ENCODE measurements at places on chromosomes 7 and 10.

DNA sequence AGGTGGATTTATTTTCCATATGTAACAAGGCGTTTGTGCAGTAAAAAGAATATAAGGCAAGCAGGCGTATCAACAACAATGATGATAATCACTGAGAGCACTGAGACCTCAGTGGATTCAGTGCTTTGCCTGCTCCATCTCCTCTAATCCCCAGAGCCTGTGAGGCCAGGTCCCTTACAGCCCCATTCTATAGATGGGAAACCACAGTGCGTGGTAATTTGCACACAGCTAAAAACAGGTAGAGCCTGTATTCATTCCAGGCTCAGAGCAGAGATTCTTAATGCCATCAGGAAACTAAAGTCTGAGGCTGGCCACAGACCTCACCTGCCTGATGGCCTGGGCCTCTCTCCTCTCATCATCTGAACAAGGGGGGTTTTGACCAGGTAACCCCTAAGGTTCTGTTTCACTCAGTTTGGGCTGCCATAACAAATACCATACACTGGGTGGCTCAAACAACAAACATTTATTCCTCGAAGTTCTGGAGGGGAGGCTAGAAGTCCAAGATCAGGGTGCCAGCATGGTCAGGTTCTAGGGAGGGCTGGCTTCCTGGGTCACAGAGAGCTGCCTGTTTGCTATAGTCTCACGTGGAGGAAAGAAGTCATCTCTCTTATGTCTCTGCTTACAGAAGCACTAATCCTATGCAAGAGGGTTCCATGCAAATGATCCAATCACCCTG is 10.3 kb upstream of the RASSF4 start:
- DNase-seq: no peak

DNA sequence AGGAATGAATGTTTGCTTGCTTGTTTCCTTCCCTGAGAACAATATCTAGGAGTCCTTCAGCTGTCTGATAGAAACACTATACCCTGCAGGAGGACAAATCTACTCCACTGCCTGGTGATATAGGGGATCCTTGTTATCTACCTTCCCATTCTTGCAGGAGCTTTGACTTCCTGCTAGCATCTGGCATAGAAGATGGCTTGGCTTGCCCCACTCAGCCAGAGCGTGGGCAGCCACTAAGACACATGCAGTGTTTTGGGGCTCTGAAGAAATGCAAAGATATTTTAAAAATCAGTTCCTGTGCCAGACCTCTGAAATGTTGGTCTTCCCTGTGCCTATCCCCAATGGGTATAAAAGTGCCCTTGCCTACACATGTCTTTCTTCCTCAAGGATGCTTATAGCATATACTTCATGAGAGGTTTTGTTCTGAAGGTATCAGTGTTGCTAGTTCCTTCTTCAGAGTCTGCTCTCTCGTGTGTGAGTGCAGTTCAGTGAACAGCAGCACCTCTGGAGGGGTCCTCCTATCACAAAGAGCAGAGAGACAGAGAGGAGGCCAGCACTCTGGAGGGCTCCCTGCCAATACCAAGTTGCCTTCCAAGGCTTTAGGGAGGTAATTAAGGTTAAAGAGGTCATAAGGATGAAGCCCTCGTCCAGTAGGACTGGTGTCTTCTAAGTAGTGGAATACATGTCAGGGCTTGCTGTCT is 149.1 kb upstream of the CALCR start:
- DNase-seq: no peak

DNA sequence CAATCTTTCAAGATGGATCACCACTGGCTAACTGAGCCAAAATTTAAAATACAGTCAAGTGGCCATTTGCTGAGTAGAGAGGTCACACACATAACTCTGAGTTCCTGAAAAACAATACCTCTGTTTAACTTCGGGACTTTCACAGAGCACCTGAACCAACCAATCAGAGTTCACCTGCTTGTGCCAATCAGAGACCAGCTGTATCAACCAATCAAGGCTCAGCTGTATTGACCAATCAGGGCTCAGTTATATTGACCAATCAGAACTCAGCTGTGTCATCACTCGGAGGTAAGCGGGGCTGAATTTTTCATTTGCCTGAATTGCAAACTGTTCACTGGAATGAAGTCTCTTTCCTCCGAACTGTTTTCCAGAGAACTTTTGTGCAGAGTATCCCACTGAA is 10.0 kb upstream of the CPXM2 start:
- DNase-seq: no peak

DNA sequence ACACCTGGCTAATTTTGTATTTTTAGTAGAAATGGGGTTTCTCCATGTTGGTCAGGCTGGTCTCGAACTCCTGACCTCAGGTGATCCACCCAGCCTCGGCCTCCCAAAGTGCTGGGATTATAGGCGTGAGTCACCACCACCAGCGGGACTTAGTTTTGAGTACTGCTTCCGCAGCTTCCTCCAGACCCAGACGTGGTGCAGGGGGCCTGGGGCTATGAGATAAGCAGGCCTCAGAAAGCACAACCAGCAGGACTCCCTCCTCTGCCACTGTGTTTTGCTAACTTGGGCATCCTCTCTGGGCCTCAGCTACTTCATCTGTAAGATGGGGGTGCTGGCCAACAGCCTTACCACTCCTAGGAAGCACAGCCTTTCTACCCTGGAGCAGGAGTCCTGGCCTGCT is 37.8 kb downstream of the GOLGA7B start:
- no peak for DNase-seq

GRCh38 chr7:7266257-7266881 is 84.0 kb downstream of the C1GALT1 start:
- no peak for DNase-seq

GRCh38 chr10:123402656-123403055 is 248.5 kb downstream of the BUB3 start:
- no peak for DNase-seq

GRCh38 chr10:89348481-89348880 is 20.7 kb downstream of the IFIT3 start:
- no peak for DNase-seq

GRCh38 chr7:82444220-82444909 is 788 bp upstream of the CACNA2D1 start:
- DNase-seq: no peak

GRCh38 chr7:28037220-28038010 is 143.2 kb downstream of the JAZF1 start:
- DNase-seq: no peak

- DNase-seq: no peak
Observed at GRCh38 chr10:49598986-49599385, 11.1 kb upstream of the SLC18A3 start.

GRCh38 chr7:143980746-143981510 is 19.2 kb upstream of the OR6B1 start:
- DNase-seq: no peak

DNA sequence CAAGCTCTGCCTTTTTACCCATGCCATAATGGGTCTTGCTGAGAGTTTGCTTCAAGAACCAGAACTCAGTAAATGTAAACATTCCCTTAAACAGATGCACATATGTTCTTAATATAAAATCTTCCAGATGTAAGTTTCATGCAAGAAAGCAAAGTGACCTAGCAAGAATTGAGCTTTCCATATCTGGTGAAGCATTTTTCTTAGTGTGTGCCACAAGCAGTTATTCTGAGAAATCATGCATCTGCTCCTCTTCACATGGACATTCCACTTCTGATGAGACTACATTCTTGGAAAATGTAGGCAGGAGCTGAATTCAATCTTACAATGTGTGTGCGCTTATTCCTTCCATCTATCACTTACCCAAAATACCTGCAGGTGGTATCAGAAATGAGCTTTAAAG is 227.8 kb upstream of the LRRTM3 start:
- no peak for DNase-seq

GRCh38 chr7:44307301-44307900 is 18.0 kb downstream of the CAMK2B start:
- DNase-seq: no peak

- DNase-seq: no peak
Observed at GRCh38 chr10:60425392-60426110, 35.9 kb upstream of the ANK3 start.

DNA sequence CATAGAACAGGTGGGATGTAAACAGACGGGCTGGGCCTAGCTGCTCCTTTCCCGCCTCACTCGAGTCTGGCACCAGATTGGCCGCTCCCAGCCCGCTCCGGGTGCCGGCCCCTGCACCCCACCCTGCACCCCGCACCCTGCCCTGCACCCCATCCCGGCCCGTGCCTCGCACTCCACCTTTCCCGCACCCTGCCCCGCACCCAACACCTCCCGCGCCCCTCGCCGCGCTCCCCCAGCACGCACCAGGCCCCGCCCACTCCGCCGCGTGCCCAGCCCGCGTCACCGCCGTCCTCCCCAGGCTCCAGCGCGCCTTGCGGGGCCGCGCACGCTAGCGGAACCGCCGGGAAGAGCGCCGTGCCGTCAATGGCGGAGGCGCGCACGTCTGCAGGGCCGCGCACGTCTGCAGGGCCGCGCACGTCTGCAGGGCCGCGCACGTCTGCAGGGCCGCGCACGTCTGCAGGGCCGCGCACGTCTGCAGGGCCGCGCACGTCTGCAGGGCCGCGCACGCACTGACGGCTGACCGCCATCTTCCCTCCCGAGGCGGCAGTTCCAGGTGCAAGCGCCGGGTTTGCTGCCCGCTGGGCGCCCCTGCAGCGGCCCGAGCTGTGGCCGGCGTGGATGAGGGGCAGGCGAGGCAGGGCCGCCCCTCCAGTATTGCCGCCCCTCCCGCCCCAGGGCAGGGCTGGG is at the start of gene UBE3C:
Gene UBE3C, plus strand, starts transcription at position 503 of the 687 bp plus-strand sequence. CDS start 347 bp downstream, outside the sequence.
- peak; percentile 87 for DNase-seq

DNA sequence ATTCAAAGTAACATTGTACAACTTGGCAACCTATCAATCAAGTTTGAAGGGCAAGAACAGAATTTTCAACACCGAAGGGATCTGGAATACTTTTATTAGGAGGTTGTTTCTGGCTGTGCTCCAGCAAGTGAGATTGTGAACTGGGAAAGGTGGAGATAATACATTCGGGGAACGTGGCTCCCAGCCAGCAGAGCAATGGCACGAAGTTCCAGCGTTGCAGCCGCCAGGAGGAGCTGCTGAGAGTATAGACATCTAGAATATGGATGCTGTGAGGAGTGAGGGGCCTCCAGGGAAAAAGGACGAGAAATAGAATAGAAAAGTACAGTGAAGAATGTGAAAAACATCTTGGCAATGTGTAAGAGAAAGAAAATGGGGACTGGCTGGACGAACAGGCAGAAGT is 69.5 kb downstream of the TCERG1L start:
- DNase-seq: no peak

- DNase-seq: no peak
Observed at GRCh38 chr7:101235050-101235449, 2.6 kb downstream of the CLDN15 start.

- no peak for DNase-seq
Observed at GRCh38 chr7:132250480-132251326, 325.6 kb downstream of the PLXNA4 start.

DNA sequence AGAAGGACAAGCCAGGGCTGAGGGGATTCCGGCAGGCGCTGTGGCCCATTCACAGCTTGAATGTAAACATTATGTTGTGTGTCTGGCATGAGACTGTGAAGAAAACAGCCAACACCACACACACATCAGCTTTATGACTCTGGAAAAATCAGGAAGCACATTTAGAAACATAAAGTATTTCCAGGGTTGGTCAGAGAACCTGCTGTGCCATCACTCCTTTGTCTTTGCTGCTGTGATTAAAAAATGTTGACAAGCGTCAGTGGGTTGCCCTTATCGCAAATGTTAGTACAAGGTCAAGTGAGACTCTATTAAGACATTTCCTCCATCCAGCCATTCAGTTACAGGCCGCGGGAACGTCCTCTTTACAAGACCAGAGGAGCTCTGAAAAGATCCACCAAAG is 95.4 kb downstream of the TAX1BP1 start:
- no peak for DNase-seq

DNA sequence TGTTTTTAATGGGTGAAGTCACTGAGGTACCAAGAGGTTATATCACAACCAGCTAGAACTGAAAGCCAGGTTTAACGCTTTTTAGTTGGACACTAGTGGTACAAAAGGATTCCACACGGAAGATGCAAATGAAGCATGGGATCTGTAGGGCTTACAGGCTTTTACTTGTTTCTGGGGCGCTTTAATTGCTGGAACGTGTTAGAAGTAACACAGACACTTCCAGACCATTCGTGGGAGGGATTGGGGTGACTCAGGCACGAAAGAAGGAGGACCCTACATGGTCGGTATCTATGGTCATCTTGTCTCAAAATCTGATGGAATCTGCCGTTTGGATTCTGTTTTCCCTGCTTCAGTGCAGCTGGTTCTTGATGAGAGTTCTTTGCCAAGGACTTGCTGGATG is 1.0 kb downstream of the YKT6 start:
- no peak for DNase-seq

- no peak for DNase-seq
Observed at GRCh38 chr7:102944241-102944640, 31.4 kb downstream of the LRRC17 start.

GRCh38 chr10:103125323-103126267 is 67.5 kb downstream of the NT5C2 start:
- no peak for DNase-seq

- DNase-seq: no peak
Observed at GRCh38 chr7:17071866-17072265, 190.1 kb upstream of the AGR3 start.

DNA sequence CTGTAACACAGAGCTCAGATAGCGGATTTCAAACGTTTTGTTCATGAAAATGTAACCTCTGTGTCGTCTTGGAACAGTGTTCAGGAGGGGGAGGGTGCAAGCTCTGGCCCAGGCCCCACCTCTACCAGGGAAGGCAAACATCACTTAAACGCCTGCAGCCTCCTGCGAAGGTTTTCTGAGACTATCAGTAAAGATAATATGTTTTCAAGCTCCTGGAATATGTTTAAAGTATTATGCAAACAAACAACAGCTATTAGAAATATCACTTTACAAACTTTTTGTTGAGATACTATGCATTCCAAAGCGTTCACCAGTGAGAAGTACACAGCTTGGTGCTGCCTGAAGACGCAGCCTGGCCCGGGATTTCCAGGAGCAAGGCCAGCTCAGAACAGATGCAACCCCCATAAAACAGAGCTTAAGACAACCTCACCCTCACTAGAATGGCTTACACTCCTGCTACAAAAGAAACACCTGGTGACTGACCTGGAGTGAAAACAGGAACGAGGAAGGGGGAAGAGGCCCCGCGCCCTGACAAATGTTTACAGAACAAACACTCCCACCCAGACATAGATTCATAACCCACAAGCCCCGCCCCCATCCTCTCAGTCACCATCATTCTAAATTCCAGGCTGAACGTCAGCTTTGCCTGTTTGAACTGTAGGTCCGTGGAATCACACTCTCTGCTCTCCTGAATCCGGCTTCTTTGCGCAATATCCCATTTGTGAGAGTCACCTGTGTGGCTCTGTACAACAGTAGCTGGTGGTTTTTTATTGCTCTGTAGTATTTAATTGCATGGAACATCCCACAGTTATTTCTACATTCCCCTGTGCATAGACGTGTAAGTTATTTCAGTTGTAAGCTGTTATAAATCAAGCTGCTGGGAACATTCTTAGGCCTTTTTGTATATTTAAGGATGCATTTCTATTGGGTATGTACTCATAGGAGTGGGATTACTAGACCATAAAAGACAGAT is 155.0 kb downstream of the PTPRN2 start:
- no peak for DNase-seq

All from activated gamma-delta T cell treated with Interleukin-2 at 50 U/mL for 16 hours (primary cell).